ENCODE measurements at places on chromosomes 2 and 18.

GRCh38 chr2:118968042-118968441 is 26.0 kb downstream of the MARCO start:
- H3K4me1 ChIP-seq, result no peaks in the 10 kb centered on the region
- no peaks in the 10 kb centered on the region for H3K27me3 ChIP-seq
- H3K4me3 ChIP-seq, result no peak overlapping the region
- DNase-seq, result no peak
- H3K36me3 ChIP-seq, result no peaks in the 10 kb centered on the region

DNA sequence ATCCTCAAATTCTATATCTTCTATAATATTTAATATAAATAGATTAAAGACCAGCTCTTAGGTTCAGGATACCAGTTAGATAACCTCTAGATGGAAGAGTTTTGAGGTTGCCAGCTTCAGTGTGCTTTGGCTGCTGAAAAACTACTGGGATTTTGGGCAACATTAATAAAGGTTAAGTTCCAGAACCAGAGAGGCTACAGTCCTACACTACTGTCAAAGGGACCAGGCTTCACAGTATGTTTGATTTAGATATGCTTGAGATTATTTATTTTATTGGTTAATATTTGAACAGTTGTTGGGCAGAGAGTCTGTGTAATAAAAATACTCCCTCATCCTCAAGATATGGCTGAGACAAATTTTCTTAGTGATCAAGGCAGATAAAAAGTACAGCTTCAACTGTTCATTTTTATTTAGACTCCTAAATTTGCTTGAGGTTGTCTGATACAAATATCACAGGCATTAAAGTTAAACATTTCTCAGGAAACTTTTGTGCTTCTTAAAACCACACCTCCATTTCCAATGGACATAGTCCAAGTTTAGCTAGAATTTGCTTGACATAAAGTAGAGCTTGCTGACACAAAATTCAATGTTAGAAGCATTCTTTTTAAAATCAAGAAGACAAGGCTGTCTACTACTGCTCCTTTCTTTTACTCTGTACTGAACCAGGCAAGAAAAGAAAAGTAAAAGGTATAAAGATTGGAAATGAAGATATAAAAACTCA is 19.7 kb upstream of the TMEM17 start:
- no peak for DNase-seq
- H3K27ac ChIP-seq, result no peak overlapping the region
- no peaks in the 10 kb centered on the region for H3K27me3 ChIP-seq
- H3K4me1 ChIP-seq, result no peaks in the 10 kb centered on the region

- peak overlapping the region; percentile 77 for H3K27ac ChIP-seq
- H3K4me1 ChIP-seq, result peaks cover 49% of the 10 kb centered on the region
- peaks cover 7% of the 10 kb centered on the region for H3K36me3 ChIP-seq
- H3K4me3 ChIP-seq, result no peak overlapping the region
These were observed 9.6 kb downstream of the PREPL start for GRCh38 chr2:44351676-44352075.

- H3K4me3 ChIP-seq, result no peak overlapping the region
- DNase-seq, result no peak
- no peaks in the 10 kb centered on the region for H3K4me1 ChIP-seq
- no peaks in the 10 kb centered on the region for H3K27me3 ChIP-seq
- H3K27ac ChIP-seq, result no peak overlapping the region
These were observed 514.0 kb upstream of the CDH2 start for GRCh38 chr18:28690836-28691495.

DNA sequence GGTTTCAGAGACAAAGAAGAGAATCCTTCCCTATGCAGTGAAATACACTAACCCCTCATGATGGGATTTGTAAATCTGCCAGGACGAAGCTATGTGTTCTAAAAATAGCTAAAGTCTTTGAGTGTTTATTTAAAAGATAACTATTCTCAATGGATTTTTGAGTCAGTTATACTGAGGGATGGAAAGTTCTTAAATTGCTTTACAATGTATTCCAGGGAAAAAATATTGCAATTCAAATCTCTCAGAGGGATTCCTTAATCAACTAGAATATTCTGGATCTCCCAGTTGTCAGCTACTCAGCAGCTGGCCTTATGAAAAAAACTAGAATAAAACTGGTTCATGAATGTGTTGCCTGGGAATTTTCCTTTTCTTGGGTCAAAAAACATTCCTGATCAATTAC is 312.4 kb downstream of the PLCL1 start:
- H3K4me1 ChIP-seq, result no peaks in the 10 kb centered on the region
- H3K4me3 ChIP-seq, result no peak overlapping the region
- H3K36me3 ChIP-seq, result no peaks in the 10 kb centered on the region
- H3K27ac ChIP-seq, result no peak overlapping the region
- H3K27me3 ChIP-seq, result no peaks in the 10 kb centered on the region
- no peak for DNase-seq

- H3K4me1 ChIP-seq, result peaks cover 13% of the 10 kb centered on the region
- DNase-seq, result no peak
- no peak overlapping the region for H3K4me3 ChIP-seq
- H3K36me3 ChIP-seq, result peaks cover 92% of the 10 kb centered on the region
- H3K27me3 ChIP-seq, result no peaks in the 10 kb centered on the region
These were observed 65.8 kb upstream of the EML6 start for GRCh38 chr2:54657664-54658083.

- peaks cover 4% of the 10 kb centered on the region for H3K36me3 ChIP-seq
- peaks cover 22% of the 10 kb centered on the region for H3K4me1 ChIP-seq
- H3K27me3 ChIP-seq, result no peaks in the 10 kb centered on the region
- H3K27ac ChIP-seq, result peak overlapping the region; percentile 17
- H3K4me3 ChIP-seq, result peak overlapping the region; percentile 86
- DNase-seq, result peak; percentile 85
These were observed 3.0 kb downstream of the SIX2 start for GRCh38 chr2:45006041-45006941.

- no peaks in the 10 kb centered on the region for H3K27me3 ChIP-seq
- DNase-seq, result no peak
- H3K4me3 ChIP-seq, result no peak overlapping the region
- H3K4me1 ChIP-seq, result no peaks in the 10 kb centered on the region
- H3K36me3 ChIP-seq, result peaks cover 5% of the 10 kb centered on the region
These were observed 26.1 kb downstream of the METTL4 start for GRCh38 chr18:2545155-2545554.

DNA sequence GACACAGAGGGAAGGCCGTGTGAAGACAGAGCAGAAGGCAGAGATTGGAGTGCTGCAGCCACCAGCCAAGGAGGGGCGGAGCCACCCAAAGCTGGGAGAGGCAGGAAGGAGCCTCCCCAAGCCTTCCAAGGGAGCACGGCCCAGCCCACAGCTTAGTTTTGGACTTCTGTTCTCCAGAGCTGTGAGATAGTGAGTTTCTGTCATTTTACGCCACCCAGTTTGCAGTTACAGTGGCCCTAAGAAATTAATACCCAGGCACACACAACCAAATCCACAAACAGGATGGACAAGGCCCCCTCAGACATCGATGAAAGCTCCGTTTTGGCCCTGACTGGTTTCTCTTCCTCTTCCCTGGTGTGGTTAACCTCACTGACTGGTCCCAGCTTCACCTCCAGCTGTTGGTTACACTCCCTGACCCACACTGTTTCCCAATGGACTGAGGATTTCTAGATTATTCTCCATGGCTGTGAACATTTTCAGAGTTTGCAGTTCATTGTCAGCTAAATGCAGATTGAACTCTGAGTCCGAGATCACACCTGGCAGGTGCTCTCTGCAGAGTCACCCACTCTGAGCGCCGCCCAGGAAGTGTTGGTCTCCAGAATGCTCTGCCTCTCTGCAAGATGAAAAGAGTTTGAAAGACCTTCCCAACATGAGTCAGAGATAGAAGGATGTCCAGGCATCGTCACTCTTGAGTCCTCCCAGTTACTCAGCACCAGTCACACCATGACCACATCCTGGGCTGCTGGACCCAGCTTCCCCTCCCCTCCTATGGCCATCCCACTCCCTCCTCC is 100.2 kb downstream of the TWIST2 start:
- H3K27ac ChIP-seq, result peak overlapping the region; percentile 82
- H3K36me3 ChIP-seq, result no peaks in the 10 kb centered on the region
- DNase-seq, result peak; percentile 96
- no peaks in the 10 kb centered on the region for H3K27me3 ChIP-seq
- H3K4me3 ChIP-seq, result peak overlapping the region; percentile 46

- H3K4me3 ChIP-seq, result no peak overlapping the region
- H3K27ac ChIP-seq, result no peak overlapping the region
- no peaks in the 10 kb centered on the region for H3K27me3 ChIP-seq
- peaks cover 14% of the 10 kb centered on the region for H3K4me1 ChIP-seq
These were observed 43.8 kb downstream of the SLC40A1 start for GRCh38 chr2:189536830-189537229.

DNA sequence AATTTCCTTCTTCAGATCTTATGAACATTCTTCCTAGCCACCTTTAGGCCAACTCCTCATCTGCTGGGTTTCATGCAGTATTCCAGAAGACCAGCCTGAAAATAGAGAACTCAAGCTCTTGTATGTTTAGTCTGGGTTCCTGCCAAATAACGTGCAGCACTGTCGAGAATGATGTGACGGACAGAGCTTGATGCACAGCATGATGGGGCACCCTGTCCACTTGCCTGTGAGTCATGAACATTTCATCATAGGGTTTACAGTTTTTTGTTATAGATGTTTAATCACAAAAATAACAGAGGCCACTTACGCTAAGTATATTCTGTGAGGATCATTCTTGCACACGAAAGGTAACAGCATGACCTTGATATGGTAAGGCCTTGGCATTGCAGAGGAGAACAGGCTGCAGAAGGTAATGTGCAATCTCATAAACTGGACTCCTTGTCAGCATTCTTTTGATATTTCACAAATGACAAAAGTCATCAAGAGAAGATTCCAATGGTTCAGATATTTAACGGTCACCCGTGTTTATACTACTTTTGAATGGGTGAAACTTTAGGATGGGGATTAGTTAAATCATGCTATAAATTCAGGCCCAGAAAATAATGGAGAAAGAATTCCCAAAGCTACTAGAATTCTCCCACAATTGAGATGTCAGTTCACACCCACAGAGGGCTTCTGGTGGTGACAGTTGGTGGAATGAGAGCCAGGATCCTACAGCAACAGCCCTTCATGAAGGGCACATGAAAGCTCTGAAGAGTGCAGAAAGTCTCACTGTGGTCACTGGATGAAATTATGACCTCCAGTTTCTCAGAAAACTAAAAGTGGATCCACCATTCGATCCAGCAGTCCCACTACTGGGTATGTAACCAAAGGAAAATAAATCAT is 396.1 kb upstream of the RAB12 start:
- H3K36me3 ChIP-seq, result no peaks in the 10 kb centered on the region
- peak; percentile 63 for DNase-seq
- no peak overlapping the region for H3K4me3 ChIP-seq
- H3K27me3 ChIP-seq, result no peaks in the 10 kb centered on the region
- no peak overlapping the region for H3K27ac ChIP-seq

GRCh38 chr2:187708272-187708671 is 154.0 kb upstream of the TFPI start:
- no peak overlapping the region for H3K27ac ChIP-seq
- no peaks in the 10 kb centered on the region for H3K27me3 ChIP-seq
- H3K4me3 ChIP-seq, result no peak overlapping the region
- no peaks in the 10 kb centered on the region for H3K36me3 ChIP-seq
- no peaks in the 10 kb centered on the region for H3K4me1 ChIP-seq

GRCh38 chr2:189674374-189675112 is at the start of gene ANKAR:
Gene ANKAR (plus strand): TSS chr2:189674670. CDS start chr2:189676491, 1,821 bp downstream.
- H3K36me3 ChIP-seq, result peaks cover 15% of the 10 kb centered on the region
- peaks cover 21% of the 10 kb centered on the region for H3K4me1 ChIP-seq
- H3K27me3 ChIP-seq, result no peaks in the 10 kb centered on the region

GRCh38 chr2:2787301-2787907 is 456.3 kb upstream of the MYT1L start:
- no peaks in the 10 kb centered on the region for H3K4me1 ChIP-seq
- H3K27ac ChIP-seq, result no peak overlapping the region
- no peak overlapping the region for H3K4me3 ChIP-seq
- no peaks in the 10 kb centered on the region for H3K27me3 ChIP-seq
- H3K36me3 ChIP-seq, result no peaks in the 10 kb centered on the region
- DNase-seq, result no peak

- no peaks in the 10 kb centered on the region for H3K36me3 ChIP-seq
- H3K4me1 ChIP-seq, result no peaks in the 10 kb centered on the region
- no peak overlapping the region for H3K27ac ChIP-seq
- H3K4me3 ChIP-seq, result no peak overlapping the region
- peak; percentile 86 for DNase-seq
These were observed 9.7 kb downstream of the IL1RN start for GRCh38 chr2:113136828-113137775.

- peaks cover 4% of the 10 kb centered on the region for H3K36me3 ChIP-seq
- H3K27ac ChIP-seq, result peak overlapping the region; percentile 58
- DNase-seq, result no peak
- H3K4me1 ChIP-seq, result peaks cover 44% of the 10 kb centered on the region
These were observed 46.3 kb downstream of the MTCL1 start for GRCh38 chr18:8751692-8752091.

DNA sequence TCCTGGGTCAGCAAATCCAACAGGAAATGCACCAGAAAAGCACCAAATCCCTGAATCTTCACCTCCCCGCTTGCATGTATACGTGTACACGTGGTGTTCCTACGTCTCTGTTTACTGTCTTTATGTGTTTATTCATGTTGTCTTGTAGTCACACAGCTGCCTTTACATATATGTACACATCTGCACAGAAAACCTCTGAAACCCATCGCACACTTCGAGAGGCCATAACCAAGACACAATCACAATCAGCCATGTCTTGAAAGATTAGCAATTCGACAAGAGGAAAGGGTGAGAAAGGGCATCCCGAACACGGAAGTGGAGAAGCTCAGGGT is 98.1 kb downstream of the PLB1 start:
- H3K27me3 ChIP-seq, result no peaks in the 10 kb centered on the region
- no peaks in the 10 kb centered on the region for H3K36me3 ChIP-seq
- H3K4me1 ChIP-seq, result peaks cover 12% of the 10 kb centered on the region
- H3K27ac ChIP-seq, result no peak overlapping the region
- H3K4me3 ChIP-seq, result no peak overlapping the region

- H3K27ac ChIP-seq, result no peak overlapping the region
- peaks cover 22% of the 10 kb centered on the region for H3K4me1 ChIP-seq
- DNase-seq, result no peak
These were observed 225.7 kb downstream of the MREG start for GRCh38 chr2:215787565-215788178.

- peak; percentile 2 for DNase-seq
- no peaks in the 10 kb centered on the region for H3K27me3 ChIP-seq
- no peak overlapping the region for H3K27ac ChIP-seq
- peaks cover 21% of the 10 kb centered on the region for H3K36me3 ChIP-seq
- no peak overlapping the region for H3K4me3 ChIP-seq
- no peaks in the 10 kb centered on the region for H3K4me1 ChIP-seq
These were observed 107.8 kb downstream of the NBEAL1 start for GRCh38 chr2:203122317-203122986.
